ENCODE measurements at places on chromosomes 4 and X. TPM values are rescaled to one million over a fixed set of nuclear protein-coding genes. Genes with fewer than 3 reads are reported as not detected.

DNA sequence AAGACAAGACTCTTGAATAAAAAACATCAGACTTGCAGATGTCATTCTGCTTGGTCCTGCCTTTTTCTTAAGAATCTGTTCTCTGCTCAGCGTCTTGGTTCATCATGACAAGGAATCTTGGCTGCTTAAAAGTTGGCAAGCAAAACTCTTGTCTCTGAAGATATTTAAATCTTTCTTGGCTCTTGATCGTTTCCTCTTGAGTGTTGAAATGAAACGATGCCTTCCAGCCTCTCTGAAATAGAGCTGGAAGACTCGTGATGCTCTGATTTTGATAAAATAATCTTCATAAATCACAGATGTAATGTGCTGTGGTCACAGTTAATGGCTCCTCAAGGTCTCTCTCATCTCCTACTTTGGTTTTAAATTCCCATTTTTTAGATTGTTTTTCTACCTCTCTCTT is 39.9 kb upstream of the TMEM192 start:
- DNase-seq, result no peak

DNA sequence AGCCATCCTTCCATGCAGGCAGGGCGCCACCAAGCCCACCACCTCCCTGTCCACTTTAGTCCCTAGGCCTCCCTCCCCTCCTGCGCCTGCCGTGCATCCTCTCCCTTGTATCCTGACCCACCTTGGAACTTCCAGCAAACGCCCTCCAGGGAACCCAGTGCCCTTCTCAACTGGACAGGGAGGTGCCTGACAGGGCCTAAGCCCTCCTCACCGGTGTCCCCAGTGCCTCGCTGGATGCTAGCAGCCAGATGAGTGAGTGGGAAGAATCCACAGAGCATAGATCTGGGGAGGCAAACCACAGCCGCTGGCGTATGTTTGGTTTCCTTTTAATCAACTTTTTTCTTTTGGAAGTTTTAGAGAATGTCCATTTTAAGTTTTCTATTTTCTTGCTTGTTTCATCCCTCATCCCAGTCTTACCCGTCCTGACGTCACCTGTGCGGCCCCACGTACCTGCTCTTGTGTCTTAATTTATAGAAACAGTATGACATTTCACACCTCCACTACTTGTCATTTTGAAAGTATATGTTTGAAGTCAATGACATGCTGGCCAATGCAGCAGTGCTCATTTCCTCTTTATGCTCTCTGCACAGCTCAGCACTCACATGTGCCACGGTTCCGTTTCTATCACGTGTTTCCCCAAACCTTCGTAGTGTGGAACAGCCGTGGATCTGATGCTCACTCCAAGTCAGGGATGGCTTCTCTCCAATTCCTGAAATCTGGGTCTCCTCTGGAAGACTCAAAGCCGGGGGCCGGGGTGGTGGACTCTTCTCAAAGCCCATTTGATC is 3.4 kb upstream of the HMX1 start:
- no peak for DNase-seq

DNA sequence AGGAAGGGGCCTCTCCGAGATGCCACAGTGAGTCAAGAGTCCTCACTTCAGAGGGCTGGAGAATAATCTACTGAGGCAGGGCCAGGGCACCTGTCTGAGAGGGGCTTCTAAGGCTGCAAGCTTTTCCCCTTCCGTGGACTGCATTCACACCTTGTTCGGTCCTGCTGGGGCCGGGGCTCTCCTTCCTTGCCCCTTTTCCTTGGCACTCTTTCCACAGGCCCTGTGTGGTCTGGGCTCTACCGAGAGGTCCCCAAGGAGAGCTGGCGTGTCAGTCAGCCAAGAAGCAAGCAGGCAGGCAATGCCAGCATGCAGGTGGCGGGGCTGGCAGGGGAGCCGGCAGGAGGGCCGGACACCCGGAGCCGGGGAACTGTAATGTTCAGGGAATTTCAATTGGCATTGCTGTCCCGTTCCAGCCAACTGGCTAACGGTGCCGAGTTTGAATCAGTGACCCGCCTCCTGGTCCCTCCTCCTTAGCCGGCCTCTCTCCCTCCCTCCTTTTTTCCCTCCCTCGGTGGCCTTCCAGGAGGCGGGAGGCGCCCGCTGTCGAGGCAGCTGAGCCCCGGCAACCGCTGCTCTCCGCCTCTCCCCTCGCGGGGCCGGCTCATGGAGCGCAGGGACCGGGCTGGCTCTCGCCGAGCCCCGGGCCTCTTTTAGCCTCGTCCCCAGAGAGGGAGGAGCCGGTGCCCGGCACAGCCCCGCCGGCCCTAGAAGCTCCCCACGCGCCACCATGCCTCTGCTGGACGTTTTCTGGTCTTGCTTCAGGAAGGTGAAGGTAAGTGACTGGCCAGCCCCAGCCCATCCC is at the start of gene STARD8:
Gene STARD8 (plus strand): TSS at position 511 of the 802 bp plus-strand sequence. CDS start 217 bp downstream, at position 728.
- peak; percentile 84 for DNase-seq

The GAGE12F gene
- not detected for total RNA-seq

The SLC25A31 gene
- total RNA-seq, result not detected

GRCh38 chr4:86496094-86497080 is 97.7 kb upstream of the PTPN13 start:
- no peak for DNase-seq

DNA sequence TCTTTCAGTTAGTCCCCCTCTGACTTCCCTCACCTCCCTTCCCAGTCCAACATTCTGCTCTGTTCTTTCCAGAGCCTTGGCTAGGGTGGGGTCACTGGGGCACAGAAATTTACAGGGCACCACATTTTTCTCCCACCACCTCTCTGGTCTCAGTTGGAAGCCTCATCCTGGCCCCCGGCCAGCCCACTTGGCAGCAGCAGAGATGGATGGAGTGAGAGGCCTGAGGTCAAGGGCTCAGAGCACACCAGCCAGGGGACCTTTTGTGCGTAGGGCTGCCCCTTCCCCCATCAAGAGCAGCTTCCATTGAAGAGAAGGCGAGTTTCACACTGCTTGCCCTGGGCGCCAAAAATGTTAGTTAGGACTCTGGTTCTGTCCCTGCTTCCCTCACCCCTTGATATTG is 230.9 kb downstream of the SOX3 start:
- DNase-seq, result no peak

The FNIP2 gene
- 71.0 TPM for total RNA-seq

GRCh38 chr4:174538123-174538875 is 16.0 kb upstream of the HPGD start:
- DNase-seq, result no peak

DNA sequence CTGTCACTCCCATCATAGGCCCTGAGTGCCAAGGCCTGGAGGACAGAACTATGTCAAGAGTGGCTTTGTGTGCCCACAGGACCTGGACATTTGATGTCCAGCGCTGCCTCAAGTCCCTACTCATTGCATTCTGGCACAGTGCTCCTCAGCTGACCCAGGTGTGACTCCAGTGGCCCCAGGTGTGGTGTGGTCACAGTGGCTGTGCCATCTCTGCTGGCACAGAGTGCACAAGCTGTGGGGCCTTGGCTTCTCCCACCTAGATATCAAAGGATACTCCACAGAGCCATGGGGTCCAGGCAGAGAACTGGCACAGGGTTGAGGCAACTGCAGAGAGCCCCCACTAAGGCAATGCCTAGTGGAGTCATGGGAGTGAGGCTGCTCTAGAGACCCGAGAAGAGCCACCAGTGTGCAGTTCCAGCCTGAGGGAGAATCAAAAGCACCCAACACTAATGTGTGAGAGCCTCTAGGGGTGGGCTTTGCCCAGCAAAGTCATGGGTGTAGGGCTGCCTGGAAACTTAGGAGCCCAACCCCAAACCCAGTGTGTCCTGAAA is 25.6 kb downstream of the PYURF start:
- DNase-seq, result no peak

DNA sequence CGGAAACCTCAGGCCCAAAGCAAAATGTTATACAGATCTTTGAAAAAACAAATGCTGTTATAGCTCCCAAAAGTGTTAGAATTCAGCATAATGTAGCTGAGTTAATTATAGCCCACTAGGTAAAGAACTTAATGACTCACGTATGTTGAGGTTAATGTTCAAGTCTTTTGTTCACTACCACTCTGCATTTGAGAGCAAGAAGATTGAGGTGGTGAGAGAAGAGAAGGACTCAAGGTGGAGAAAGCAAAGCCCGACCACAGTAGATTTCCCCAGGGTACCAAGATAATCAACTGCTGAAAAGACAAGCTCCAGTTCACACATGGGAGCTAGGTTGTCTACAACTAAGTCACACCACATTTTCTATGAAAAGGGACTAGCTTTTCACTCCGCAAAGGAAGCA is 480.2 kb downstream of the DTHD1 start:
- no peak for DNase-seq

DNA sequence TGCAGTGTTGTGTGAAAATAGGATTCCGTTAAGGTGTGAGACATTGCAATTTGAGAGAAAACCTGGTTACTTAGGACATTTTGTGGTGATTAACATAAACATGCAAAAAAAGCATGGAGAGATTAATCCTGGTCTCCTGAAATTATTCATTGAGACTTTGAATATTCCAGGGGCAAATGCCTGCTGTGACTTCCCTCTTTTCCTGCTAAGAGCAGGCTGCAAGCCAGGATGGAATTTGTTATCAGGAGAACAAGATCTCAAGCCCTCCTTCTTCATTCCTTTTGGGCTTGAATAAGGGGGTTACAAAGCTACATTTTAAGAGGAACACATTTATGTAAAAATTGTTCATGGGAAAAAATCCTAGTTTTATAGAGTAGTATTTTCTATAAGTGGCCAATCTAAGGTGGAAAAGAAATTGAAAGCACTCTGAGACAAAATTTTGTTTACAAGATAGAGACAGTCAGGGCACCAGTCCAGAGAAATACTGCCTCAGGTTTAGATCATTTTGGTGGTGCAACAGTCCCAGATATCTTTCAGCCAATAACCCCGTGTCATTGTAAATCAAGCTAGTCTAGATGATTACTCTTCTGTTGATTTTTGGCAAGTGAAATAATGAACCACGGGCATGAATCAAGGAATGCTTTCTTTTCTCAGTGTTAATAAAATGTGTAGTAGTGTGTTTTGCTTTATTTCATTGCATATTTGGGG is 1528.3 kb upstream of the AGA start:
- DNase-seq, result no peak

The ARL9 gene
- 0.49 TPM for total RNA-seq

GRCh38 chr4:173516621-173517524 is 13.2 kb downstream of the HAND2 start:
- no peak for DNase-seq

DNA sequence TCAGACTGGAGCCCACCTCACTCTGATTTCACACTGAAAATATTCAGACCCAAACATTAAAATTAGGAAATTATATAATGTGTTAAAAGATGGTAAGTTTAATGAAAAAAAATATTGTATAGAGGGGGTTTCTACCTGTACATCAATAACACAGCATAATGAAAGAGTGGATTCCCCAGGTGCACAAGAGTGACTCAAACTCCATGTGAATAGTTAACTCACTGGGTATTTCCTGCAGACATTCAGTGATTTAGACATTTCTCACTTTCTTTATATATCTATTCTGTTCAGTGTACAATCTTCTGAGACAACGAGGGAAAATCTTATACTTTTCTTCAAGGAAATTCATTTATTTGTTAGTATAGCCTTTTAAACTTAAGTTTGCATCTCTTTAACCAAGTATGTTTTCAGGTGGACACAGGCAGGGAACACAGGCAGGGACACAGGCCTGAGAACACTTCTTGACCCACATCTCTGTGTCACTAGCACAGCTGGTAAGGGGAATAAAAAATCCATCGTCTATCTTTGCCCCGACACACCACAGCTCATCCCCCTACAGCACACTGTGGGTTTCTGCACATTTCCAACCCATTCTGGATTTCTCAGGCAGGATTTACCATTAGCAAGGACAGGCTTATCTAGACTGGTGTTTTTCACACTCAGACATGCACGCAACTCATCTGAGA is 525.5 kb upstream of the BOD1L1 start:
- no peak for DNase-seq

The TBX22 gene
- not detected for total RNA-seq

The IL1RAPL1 gene
- total RNA-seq, result 0.26 TPM

The PIN4 gene
- 6.9 TPM for total RNA-seq

The HSFX2 gene
- total RNA-seq, result not detected

- no peak for DNase-seq
These were observed 255.7 kb downstream of the TMEM47 start for GRCh38 chrX:34401411-34401810.

The PASD1 gene
- not detected for total RNA-seq

GRCh38 chr4:57020467-57021101 is 41.9 kb downstream of the POLR2B start:
- DNase-seq, result no peak

Data from aorta (tissue), 5 donors.